ENCODE measurements at places on chromosomes 1 and 21.

DNA sequence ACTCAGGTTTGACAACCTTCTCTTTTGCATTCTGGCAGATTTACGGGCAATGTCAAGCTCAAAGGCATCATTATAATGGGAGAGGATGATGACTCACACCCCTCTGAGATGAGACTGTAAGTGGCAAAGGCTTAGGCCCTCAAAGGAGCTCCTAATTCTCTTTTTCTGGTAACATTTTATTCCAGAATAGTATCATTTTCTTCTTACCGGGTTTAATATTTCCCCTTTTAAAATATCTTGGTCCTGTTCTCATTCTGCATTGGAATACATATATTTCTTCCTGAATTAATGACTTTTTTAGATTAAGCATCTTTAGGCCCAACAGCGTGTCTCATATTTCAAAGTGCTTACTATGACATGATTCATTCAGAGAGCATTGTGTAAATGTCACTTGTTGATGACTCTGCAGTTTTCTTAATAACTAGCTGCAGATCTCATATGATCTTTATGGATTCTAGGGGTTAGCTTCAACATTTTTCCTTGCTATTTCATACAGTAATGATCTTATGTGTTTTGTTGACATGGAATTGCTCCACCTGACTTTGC, 1.7 kb downstream of the PITHD1 start:
- no peak for DNase-seq

DNA sequence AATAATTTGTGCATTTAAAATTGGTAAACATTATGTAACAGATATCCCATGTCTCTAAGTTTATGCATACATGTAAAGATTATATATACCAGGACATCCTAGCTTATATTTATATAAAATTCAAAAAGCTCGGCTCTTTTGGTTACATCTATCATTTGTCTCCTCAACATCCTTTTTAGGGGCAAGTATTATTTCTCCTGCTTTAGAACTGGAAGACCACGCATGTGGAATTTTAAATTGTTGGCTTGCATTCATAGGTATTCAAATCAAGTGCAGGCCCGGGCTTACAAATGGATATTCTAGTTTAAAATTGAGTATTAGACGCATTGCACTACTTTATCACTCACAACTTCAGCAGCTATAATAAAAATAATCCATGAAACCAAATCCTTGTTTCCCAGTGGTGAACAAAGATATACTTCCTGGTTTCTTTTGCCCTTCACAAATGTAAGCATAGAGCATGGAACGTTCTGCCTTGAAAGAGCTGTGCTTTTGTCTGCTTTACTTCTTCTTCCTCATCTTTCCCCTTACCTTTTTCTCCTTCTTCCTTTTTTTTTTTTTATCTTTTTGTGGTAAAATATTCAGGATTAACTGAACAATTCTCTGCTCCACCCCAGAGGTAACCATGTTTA, 57.1 kb downstream of the DDAH1 start:
- DNase-seq: no peak

DNA sequence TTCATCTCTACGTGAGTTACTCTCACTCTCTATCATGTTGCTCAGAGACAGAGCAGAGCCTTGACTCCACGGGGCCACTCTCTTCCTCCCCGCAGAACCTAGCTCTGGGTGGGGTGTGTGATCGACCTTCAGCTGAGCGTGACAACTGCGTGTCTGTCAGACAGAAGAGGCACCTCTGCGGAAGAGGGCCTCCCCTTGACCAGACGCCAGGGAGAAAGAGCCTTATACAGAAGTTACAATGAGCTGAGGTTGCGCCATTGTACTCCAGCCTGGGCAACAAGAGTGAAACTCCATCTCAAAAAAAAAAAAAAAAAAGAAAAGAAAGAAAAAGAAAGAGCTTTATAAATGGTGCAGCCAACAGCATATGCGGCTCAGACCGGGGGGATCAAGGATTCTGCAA, 22.9 kb downstream of the SYT2 start:
- DNase-seq: no peak

GRCh38 chr1:88891951-88892340, 579 bp upstream of the GTF2B start:
- no peak for DNase-seq

GRCh38 chr1:172460887-172461315, 17.0 kb upstream of the PIGC start:
- DNase-seq: no peak

GRCh38 chr1:94012708-94013366, 103.6 kb upstream of the GCLM start:
- no peak for DNase-seq

- no peak for DNase-seq
Observed at GRCh38 chr1:178937695-178938094, 66.8 kb upstream of the ANGPTL1 start.

- no peak for DNase-seq
Observed at GRCh38 chr1:97304366-97304765, 582.8 kb downstream of the PTBP2 start.

DNA sequence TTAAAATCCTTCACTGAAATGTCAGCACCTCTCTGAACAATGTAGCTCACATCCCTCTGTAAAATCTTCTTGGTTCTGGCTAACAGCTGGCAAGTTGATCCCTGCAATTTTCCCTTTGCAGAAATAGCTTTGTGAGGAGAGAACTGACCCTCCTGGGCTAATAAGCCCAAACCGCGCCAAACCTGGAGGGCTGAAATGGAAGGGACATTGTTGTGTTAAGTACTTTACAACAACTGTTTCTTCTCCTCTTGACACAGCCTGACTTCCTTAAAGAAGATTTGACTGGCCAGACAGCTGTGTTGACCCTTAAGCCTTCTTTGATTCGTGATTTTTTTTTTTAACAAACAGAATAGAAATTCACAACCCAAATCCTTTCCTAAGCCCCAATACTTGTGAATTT, 5.7 kb downstream of the LMX1A start:
- DNase-seq: peak; percentile 60

GRCh38 chr1:207259391-207259790, 62.1 kb upstream of the CD55 start:
- no peak for DNase-seq

- DNase-seq: no peak
Observed at GRCh38 chr1:192984080-192984479, 75.1 kb downstream of the UCHL5 start.

DNA sequence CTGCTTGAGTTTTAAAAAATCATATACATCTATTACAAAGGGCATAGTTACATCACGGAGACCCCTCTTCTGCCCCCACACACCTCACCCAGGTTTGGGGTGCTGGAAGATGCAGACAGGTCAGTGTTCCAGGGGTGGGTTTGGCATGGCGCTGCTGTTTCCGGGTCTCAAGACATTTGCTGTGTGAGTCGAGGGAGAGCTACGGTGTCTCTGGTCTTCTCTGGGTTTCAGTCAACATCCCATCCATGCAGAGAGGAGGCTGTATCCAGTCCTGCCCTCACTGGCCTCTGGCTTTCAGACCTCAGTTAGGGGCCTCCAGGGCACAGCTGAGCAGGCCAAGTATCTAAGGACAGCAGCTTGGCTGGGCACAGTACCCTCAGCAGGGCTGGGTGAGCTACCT, 28.6 kb upstream of the DISP3 start:
- no peak for DNase-seq

- no peak for DNase-seq
Observed at GRCh38 chr1:101738475-101738874, 258.3 kb downstream of the OLFM3 start.

- DNase-seq: peak; percentile 88
Observed at GRCh38 chr1:167489571-167490340, 28.6 kb downstream of the CD247 start.

- peak; percentile 47 for DNase-seq
Observed at GRCh38 chr1:228903434-228904071, 168.3 kb downstream of the RHOU start.

DNA sequence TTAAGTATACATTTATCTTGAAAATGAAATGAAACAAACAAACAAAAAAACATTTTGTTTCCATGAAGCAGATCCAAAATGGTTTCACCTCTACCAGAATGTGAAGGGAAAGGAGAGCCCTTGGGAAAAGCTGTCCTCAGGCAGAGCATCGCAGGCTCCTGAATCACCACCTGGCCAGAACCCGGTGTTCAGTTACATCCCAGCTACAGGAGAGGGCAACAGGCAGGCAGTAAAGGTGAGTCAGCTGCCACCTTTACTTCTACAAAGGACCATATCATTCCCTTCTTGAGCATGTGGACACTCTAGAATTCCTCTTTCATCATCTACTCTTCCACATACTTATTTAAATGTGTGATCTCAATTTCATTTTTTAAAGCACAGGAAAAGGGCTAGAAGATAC, 151.2 kb downstream of the PIGK start:
- DNase-seq: no peak

DNA sequence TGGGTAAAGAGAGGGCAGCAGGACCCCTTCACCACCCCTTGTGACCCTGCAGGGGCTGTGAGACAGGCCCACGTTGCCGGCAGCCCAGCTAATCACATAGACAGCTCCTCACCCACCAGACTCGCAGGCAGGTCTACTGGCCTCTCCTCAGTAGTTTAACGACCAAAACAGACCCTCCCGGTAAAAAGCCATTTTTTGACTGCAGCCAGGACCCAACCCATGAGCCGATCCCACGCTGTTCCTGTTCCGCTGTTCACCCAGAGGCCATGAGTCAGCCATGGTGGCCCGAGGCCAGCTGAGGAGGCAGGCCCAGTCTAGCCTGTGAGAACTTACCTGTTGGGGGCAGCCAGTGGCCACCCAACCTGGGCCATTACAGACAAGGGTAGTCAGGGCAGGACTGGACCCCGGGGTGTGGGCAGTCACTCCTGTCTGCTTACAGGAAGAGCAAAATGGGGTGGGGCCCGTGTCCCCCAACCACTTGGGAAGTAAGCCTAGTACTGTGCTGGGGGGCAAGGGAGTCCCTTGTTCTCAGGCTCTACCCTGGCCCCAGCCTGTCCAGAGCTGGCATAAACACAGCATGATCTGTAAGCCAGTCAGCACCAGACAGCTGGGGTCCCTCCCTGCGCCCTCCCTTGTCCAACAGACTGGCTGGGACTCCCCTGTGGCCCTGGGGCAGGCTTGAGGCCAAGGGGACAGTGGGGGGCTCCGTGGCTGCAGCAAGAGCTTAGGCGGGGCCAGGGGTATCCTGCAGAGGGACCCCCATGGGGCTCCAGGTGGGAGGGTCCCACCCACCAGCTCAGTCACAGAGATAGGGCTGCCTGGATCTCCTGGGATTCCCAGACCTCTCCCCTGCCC, 61.9 kb downstream of the WNT9A start:
- peak; percentile 60 for DNase-seq

- no peak for DNase-seq
Observed at GRCh38 chr1:230291731-230292620, 134.2 kb downstream of the PGBD5 start.

Measured in ecto neural progenitor cell (in vitro differentiated cells).